ENCODE measurements at places on chromosomes 1 and 21.

GRCh38 chr1:23562137-23562876 lies 3.0 kb upstream of the ID3 start:
- ATAC-seq: peak; percentile 90

- ATAC-seq: no peak
Observed at GRCh38 chr1:216457356-216457755, 34.1 kb upstream of the USH2A start.

DNA sequence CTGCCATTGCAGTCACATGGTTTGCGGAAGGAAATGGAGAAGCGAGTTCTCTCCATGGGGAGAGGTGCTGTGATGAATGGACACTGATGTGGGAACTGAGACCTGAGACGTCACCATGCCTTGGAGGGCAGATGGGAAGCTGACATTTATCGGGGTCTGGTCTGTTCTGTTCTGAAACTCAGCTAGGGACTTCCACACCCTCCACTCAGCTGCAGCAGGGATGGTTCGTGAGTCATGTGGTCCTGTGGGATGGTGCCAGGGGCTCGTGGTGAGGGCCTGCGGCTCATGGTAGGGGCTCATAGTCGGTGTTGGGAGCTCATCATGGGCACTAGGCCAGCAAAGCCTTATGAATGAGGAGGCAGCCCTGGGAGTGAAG lies 6.1 kb downstream of the GPR137B start:
- no peak for ATAC-seq

GRCh38 chr1:204493145-204493983 lies 1.2 kb downstream of the PIK3C2B start:
- peak; percentile 72 for ATAC-seq

- no peak for ATAC-seq
Observed at GRCh38 chr1:78104322-78104721, 58.6 kb downstream of the GIPC2 start.
